Stimulated activated CD4-positive, alpha-beta T cell treated with anti-CD3 and anti-CD28 coated beads, Interleukin-2, amount 100 ng/mL, for 48 hours (primary cell): ENCODE measurements at places on chromosomes 3 and 15.

DNA sequence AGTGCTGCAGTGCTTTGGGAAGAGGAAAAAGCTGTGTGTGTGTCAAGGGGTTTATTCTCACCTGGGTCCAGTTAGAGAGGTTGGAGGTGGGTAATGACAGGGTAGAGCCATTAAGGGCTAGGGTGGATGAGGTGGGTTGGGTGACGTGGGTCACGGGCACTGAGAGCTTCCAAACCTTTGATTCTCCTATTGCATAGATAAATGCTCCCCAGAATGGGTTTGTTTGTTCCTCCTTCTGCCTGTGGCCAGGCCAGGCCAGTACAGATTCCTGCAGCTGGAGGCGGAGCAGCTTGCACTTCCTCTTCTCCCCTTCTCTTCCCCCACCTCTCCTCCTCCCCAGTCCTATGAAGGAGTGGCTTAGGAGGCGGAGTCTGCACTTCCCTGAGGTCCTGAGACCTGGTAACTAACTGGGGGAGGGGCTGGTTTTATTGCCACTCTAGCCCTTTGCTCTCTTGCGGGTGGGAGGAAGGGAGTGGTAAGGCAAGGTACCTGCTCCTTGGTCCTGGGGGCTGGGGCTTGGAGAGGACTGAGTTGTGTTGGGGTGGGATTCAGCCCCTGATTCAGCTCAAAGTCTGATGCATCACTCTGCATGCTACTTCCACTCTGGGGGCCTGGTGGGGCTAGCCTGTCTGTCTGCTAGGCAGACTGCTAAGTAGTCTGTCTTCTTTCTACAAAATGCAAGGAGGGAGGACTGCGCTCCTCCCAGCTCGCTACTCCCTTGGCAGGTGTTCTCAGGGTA, 3.5 kb downstream of the SPINT1 start:
- no peak for DNase-seq

DNA sequence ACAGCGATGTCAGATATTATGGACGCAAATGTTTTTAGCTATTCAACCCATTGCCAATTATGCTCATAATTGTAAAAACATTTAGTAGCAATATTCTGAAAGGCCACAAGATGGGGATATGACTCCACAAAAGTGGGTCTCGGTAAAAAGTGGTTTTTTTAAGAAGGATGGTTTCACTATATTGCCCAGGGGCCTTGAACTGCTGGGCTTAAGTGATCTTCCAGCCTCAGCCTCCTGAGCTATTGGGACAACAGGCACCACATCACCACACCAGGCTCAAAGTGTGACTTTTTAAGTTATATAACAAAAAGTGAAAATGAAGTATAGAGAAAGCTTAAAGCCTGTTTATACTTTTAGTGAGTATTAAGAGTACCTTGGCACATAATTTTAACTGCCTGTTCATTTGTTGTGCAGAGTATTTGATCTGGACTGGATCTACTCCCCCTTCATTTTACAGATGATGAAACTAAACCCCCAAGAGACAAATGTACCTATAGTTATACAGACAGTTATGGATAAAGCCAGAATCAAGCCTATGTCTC, 9.4 kb downstream of the NAA50 start:
- DNase-seq, result no peak

DNA sequence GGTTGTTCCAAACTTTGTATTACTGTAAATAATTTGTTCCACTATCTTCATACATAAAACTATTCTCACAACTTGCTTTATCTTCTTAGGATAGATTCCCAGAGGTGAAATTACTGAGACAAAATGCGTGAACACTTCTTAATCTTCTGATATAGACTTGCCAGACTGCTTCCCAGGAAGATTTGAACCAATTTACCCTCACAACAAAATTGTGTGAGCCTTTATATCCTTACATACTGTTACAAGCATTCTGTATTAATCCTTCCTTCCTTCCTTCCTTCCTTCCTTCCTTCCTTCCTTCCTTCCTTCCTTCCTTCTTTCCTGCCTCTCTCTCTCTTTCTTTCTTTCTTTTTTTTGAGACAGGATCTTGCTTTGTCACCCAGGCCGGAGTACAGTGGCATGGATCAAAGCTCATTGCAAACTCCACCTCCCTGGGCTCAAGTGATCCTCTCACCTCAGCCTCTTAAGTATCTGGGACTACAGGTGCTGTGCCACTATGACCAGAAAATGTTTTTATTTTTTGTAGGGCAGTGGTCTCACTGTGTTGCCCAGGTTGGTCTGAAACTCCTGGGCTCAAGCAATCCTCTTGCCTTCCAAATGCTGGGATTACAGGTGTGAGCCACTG, 57.1 kb upstream of the SSR3 start:
- DNase-seq, result no peak

DNA sequence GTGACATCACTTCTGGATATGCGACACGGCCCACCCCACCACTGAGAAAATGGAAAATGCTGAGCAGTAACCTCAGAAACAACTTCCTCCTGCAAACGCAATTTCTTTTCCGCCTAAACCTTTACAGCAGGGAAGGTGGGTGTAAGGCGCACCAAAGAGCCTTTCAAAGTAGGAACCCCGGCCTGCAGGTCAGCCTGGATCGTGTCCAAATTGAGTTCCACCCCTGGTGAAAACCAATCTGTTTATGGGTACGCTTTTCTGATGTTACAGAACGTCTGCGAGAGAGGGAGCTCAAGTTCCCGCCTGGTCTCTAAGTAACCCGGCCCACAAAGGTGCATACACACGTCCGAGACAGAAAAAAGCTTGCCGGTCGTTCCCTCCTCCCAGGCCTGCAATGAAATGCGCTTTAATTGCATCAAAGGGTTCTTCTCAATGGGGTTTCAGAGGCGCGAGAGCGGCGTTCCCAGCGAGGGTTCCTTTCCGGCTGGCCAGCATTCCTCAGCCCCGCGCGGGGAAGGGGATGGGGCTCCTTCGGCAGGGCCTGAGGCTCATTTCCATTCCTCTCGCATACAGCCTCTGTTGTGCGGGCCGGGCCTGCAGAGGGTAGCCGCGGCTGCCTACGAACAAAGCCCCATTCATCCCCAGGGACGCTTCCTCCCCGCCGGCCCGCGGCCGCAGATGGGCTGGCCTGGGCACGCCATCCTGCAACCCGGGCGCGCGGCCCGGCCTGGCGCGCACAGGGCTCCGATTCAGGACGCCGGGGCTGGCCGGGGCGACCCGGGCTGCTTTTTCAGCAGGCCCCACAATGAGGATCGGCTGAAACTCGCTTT, 138.1 kb downstream of the TMCO5A start:
- DNase-seq, result peak; percentile 13

GRCh38 chr3:5168110-5168509, 19.4 kb upstream of the EDEM1 start:
- DNase-seq, result no peak

- DNase-seq, result no peak
Measured at GRCh38 chr15:35195649-35196048, 110.6 kb upstream of the NANOGP8 start.

GRCh38 chr3:34053626-34054025, 255.2 kb downstream of the PDCD6IP start:
- DNase-seq, result no peak

DNA sequence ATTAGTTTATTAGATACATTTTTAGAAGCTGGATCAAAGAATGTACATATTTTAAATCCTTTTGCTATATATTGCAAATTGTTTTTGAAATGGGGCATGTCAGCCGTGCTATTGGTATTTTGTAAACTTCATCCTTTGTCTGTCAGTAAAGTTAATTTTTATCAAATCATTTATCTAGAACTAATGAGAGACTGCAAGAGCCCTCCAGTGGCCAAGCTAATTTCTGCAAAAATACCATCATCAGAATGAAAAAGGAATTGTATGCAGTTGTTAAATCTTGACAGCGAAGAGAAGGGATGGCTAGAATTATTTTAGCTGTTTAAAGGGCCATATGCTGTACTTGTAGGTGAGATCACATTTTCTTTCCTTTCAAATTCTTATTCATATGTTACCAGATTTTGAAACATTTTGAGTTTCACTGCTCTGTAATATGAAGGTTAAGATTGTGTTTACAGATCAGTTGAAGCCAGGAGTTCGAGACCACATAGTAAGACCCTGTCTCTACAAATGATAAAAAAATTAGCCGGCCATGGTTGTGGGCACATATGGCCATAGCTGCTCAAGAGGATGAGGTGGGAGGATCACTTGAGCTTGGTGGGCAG, 8.1 kb upstream of the CLDN11 start:
- no peak for DNase-seq

DNA sequence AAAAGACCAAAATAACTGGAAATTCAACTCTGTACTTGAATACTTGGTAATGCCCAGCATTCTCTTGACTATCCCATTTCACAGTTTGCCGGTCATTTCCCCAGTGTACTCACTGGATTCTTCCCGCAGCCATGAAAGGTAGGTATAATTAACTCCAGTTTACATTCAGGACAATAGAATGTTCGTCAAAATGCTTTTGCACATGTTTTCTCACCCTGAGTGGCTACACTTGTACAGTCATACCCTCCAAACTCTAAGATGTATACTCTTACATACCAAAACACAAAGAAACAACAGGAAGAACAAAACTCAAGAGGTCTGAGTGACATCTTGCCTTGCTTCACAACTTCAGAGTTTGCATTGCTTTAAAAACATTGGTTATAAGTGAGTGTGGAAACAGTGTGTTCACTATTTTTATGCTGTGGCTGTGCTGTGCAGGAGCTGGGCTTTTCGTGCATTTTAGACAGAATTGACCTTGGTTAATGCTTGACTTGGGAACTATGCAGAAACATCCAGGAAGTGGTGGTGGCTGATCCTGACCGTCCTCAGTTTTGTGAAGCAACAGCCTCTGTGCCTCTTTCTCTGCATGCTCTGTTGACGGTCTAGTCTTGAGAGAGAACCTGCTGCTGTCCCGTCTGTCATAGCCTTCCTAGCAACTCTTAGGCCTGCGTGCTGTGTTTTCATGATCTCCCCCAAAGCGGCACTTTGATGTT, 90.5 kb downstream of the IGF1R start:
- no peak for DNase-seq

DNA sequence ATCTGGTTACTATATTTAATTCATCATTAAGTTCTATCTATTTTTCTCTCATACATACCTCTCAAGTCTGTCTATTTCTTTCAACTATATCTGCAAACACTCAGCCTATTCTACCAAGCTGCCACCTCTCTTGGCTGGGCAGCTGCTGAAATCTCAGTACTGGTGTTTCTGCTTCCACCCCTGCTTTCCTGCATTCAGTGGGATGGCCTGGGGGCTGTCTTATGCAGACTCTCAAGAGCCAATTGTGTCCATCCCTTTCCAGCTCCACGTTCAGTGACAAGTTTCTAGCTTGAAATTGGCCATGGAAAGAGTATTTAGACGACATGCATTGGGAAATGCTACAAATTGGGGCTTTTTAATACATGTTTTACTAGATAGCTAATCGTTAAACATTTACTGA, 378.4 kb upstream of the DPPA4 start:
- DNase-seq, result no peak

GRCh38 chr15:94086341-94086740, 145.0 kb upstream of the MCTP2 start:
- no peak for DNase-seq

- no peak for DNase-seq
Measured at GRCh38 chr3:114967168-114967567, 179.9 kb downstream of the ZBTB20 start.

- no peak for DNase-seq
Measured at GRCh38 chr15:29844290-29844903, 22.1 kb upstream of the TJP1 start.

GRCh38 chr3:137992592-137992991, 17.4 kb upstream of the CLDN18 start:
- no peak for DNase-seq

DNA sequence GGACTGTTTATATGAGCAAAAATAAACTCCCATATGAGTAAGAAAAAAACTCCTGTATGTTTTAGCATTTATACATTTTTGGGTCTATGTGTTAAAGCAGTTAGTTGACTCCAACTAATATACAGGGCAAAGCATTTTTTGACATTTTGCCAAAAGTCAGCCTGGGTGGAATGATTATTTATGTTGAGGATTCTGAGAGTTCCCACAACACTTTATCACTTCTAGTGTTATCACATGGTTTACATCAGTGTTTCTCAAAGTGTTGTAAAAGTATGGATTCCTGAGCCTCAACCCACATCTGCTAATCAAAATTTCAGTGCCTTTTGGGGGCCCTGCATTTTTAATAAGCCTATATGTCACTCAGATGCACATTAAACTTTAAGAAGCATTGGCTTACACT, 337.3 kb upstream of the WNT5A start:
- DNase-seq, result no peak

DNA sequence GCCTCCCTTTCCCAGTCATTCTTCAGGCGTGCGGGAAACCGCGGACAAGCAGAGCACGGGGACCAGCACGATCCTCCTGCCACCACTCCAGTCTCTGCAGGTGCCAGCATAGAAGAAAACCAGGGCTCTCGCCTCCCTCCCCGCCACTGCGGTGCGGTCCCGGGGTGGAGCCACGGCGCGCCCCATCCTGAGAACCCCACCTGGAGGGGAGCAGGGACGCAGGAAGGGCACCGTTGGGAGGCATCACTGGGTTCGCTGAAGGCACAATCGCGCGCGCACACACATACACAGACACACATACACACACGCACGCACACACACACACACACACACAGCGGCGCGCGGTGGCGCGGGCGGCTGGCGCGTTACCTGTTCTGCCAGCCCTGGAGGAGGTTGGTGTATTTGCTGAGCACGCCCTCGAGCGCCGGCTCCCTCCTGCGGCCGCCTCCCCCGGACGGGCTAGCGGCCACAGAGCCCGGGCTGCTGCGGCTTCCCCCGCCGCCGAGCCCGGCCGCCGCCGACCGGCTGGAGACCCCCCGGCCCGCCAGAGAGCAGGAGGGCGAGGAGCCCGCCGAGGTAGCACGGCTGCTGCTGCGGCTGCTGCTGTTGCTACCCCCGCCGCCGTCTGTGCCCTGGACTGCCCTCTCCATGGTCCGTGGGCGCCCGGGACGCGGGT, 394 bp downstream of the OSBPL10 start:
- DNase-seq, result peak; percentile 40

DNA sequence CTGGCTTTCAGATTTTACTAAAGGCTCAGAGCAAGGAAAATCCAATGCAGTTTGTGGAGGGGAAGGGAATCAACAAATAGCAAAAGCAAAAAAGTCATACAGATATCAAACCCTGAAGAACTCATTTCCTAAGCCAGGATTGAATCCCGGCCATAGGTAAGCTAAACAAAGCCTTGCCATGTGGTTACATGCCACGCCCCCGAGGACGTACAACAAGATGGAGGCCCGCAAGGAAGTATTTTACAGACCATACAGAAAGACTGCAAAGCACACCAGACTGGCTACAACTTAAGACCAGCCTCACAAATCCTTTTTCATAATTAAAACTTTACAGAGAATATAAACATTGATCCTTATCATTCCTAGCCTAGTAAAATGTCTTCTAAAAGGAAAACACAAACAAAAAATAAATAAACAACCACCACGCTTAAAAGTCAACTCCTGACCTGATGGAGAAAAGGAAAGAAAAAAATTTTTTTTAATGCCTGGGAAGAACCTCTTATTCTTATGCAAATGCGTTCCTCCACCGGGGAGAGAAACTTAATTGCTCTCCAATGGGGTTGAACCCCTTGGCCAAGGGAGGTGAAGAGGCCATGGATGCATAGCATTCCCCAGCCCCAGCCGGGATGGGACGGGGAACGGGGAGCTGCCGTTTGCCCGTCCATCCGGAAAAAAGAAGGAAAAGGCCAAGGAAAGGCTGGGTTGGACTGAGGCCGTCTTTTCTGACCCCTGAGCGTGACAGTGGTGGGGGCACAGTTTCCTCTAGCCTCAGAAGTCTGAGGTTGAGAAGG, 39.3 kb downstream of the IL1RAP start:
- no peak for DNase-seq

- no peak for DNase-seq
Measured at GRCh38 chr15:66078929-66079275, 174.6 kb downstream of the MEGF11 start.
